ENCODE measurements at places on chromosomes 5 and 9.

- H3K27me3 ChIP-seq: no peaks in the 10 kb centered on the region
- no peak for DNase-seq
- no peak overlapping the region for H3K4me3 ChIP-seq
These were observed 83.7 kb upstream of the ORM1 start for GRCh38 chr9:114238891-114239875.

DNA sequence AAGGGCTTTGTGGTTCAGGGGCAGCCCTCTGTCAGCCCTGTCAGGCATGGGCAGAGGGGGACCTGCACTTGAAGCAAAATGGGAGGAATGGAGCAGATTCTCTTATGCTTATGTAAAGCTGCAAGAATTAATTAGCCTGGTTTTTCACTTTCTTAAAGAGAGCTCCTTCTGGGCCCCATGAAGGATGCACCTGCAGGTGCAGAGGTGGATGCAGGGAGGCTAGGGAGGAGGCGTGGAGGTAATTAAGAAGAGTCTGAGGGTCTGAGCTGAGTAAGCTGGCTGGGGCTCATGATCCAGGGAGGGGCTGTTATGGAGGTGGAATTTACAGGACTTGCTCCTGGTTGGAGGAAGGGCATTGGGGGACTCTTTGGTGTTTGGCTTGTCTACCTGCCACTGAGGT lies 22.0 kb downstream of the NSG2 start:
- DNase-seq: no peak
- H3K4me1 ChIP-seq: no peaks in the 10 kb centered on the region
- H3K36me3 ChIP-seq: no peaks in the 10 kb centered on the region
- H3K27ac ChIP-seq: no peak overlapping the region
- no peaks in the 10 kb centered on the region for H3K27me3 ChIP-seq
- no peak overlapping the region for H3K4me3 ChIP-seq

GRCh38 chr9:84374516-84374915 lies 34.0 kb upstream of the SLC28A3 start:
- H3K27ac ChIP-seq: no peak overlapping the region
- no peak overlapping the region for H3K4me3 ChIP-seq
- H3K36me3 ChIP-seq: no peaks in the 10 kb centered on the region

DNA sequence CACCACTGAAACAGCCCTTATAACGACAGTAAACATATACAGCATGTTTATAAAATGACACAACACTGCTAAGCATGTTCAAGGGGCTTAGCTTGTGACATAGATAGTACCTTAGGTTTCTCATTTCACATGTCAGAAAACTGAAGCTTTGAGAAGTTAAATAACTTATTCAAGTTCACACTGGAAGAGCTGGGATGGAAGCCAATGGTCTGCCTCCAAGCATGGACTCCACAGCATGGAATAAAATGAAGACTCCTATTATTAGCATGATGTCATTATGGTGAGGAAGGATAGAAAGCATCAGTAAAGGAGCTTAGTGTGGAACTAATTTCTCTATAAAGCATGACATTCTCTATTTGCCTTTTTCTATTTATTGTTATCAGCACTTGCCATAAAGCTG lies 316.7 kb downstream of the PLK2 start:
- H3K27ac ChIP-seq: no peak overlapping the region
- H3K4me3 ChIP-seq: no peak overlapping the region
- H3K4me1 ChIP-seq: no peaks in the 10 kb centered on the region
- H3K36me3 ChIP-seq: no peaks in the 10 kb centered on the region
- no peak for DNase-seq
- no peaks in the 10 kb centered on the region for H3K27me3 ChIP-seq

GRCh38 chr5:67814569-67815311 lies 400.8 kb upstream of the PIK3R1 start:
- no peak for DNase-seq
- peaks cover 31% of the 10 kb centered on the region for H3K4me1 ChIP-seq
- H3K4me3 ChIP-seq: no peak overlapping the region
- no peaks in the 10 kb centered on the region for H3K36me3 ChIP-seq

DNA sequence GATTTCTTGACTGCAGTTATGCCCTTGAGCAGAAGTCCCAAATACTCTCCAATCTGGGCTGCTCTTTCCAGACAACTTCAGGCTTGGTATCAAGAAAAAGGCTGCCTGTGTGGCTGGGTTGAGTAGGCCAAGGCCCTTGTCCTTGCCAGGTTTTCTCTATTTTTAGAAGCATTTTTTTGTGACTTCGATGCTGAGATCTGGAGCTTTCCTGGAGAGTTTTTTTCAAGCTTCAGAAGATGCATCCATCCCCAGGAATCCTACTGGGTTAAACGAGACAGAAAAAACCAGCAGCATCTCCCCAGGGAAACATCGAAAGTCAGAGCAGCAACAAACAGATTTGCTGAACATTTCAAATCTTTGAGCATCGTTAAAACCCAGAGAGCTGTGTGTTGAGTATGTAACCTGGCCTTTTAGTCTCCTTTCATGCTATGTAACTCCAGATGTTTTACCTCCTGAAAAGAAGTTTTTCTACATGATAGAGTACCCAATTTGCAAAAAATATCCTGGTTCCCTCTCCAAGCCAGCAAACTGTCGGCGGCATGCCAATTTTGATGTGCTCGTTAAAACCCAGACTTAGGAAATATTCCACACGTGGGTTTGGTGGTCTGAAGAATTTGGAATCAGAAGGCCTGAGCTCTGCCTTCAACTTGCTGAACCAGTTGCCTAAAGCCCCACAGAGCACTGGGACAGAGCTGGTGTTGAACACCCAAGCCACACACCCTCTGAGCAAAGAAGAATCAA lies 98.1 kb upstream of the ALDH1B1 start:
- no peak overlapping the region for H3K27ac ChIP-seq
- H3K27me3 ChIP-seq: no peaks in the 10 kb centered on the region
- H3K4me1 ChIP-seq: no peaks in the 10 kb centered on the region
- DNase-seq: no peak

Data from right atrium auricular region (tissue), 2 donors.